AG08395 (cell line): ENCODE measurements at places on chromosomes 7 and 10.

GRCh38 chr10:132291826-132292225 lies 15.9 kb downstream of the STK32C start:
- no peak for DNase-seq

DNA sequence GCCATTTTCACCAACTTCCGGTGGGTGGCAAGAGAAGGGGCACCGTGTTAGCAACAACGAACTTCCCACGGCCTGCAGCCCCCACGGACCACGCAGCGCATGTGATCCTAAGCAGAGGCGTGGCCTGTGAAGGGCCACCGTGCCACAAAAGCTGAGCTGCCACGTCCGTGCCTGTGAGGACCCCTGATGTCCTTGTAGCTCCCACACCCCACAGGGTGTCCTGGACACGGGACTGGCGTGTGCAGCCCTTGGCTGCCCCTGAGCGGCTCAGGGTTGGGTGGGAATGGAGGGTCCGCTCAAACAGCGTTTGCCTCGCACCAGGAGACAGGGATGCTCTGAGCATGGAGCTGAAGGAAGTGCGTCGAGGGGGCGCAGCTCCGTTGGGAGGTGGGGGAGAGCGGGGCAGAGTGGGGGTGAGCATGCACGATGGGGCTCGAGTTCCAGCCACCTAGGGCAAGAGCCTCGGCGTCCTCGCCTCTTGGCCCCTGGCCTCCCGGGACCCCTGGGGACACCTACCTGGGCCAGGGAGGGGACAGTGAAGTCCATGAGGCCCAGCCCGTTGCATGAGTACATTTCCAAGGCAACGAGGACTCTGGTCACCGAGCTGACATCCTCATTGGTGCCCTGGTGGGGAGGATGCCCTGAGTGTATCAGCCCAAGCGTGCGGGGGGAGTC lies 33.6 kb downstream of the CFAP46 start:
- no peak for DNase-seq

GRCh38 chr7:110170841-110171240 lies 920.1 kb upstream of the LRRN3 start:
- no peak for DNase-seq

GRCh38 chr7:111744501-111745155 lies 182.3 kb upstream of the IMMP2L start:
- peak; percentile 12 for DNase-seq
